GM12891 (cell line): ENCODE measurements at places on chromosomes 1 and 21.

GRCh38 chr1:93710499-93711453 is 29.1 kb upstream of the BCAR3 start:
- DNase-seq = no peak

GRCh38 chr21:17911628-17912027 is 92.5 kb upstream of the C21orf91 start:
- no peak for DNase-seq

GRCh38 chr1:44884746-44885145 is 41.7 kb upstream of the PTCH2 start:
- DNase-seq = no peak

- no peak for DNase-seq
Observed at GRCh38 chr1:226980122-226980560, 40.0 kb downstream of the COQ8A start.

DNA sequence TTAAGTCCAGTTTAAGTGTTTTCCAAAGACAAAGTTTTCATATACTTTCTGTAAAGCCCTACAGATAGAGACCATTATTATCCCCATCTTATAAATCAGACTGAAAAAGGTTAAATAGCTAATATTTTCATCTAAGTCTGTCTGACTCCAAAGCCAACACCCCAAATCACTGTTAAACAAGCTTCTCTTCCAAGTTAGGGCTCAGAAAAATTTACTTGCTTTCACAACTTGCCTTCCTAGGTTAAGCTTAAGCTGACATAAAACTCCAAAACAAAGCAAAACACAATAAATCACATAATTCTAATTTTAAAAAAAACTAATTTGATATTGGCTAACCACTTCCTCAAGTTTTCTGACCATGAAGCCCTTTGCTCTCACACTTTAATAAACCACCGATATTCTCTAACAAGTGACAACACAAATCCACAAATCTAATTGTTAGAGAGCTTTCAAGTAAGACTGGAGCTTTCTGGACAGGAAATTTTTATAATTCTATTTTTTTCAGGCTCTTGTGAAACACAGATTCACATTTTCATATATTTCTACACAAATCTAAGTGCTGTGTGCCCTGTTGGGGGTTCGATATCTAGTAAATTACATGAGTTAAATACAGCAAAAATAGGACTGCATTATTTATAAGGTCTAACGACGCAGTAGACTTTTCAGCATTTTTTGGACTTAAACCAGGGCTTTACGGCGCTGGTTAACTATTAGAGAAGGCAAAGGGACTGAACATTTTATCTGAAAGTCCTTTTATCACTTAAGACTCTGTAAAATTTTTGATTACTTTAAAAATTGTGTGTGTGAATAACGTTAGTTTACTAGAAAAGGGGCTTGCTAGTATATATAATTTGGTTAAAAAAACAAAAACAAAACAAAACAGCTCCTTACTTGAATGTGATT is 2.1 kb downstream of the GNG12 start:
- no peak for DNase-seq

DNA sequence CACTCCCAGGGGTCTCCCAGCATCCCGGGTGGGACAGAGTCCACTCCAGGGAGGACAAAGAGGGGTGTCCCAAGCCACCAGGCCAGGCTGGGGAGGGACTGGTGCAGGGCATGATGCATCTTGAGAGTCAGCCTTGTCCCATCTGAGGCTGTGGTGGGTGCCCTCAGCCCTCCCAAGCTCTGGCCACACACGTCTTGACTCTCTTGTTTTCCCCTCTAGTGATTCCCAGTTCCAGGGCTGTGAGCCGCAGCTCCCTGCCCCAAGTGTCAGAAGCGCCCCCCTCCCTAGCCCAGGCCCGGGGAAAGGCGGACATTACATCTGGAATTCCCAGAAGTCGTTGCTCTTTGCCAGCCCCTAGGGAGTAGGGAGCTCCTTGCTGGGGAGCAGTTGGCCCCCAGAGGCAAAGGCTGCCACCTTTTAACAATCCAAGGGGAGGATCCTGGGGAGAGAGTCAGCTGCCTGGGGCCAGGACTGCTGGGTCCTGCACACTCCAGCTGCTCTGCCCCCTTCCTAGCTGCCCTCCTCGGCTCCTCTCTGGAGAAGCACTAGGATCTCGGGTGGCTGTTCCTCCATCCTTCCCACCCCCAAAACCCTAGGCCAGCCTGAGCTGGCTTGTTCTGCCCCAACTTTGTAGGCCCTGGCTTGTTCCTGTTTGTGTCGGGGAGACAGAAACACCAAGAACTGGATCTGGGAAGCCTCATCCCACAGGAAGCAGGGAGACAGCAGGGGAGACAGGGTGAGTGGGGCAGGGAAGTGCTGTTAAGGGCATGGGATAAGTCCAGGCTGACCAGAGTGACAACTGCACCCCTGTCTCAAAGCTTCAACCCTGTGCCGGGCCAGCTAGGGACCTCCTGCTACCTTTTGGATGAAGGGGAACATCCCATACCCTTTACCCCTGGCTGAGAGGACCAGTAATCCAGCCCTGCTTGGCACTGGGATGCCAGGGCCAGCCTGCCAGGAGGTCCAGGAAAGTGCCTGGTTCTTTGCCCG is 3.2 kb upstream of the PTPN7 start:
- no peak for DNase-seq

DNA sequence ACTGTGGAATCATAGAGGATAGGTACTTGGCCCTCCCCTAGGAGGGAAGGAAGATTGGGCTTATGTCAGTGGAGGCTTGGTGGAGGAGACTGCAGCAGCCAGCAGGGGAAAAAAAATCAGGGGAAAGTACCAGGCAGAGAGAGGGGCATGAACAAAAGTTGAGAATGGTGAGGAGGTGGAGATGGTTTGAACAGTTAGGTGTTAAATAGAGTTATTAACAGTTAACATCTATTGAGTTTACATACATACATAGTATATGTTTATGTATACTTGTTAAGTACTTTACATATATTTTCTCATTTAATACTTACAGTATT is 136.5 kb upstream of the HNRNPU start:
- no peak for DNase-seq
